ENCODE measurements at places on chromosomes 1 and 21. TPM values are rescaled to one million over a fixed set of nuclear protein-coding genes. Genes with fewer than 3 reads are reported as not detected.
A peak's percentile ranks its signal among the peaks of the same experiment; 100 is the strongest.

CALML6 gene
- 12.5 TPM for polyA plus RNA-seq

GJA8 gene
- polyA plus RNA-seq, result not detected

SLAMF9 gene
- not detected for polyA plus RNA-seq

VASH2 gene
- polyA plus RNA-seq, result 26.3 TPM

MCOLN2 gene
- polyA plus RNA-seq, result 3.6 TPM

MYBPHL gene
- polyA plus RNA-seq, result 0.24 TPM

KCNE1 gene
- polyA plus RNA-seq, result 2.2 TPM

CZIB gene
- polyA plus RNA-seq, result 105 TPM

DNA sequence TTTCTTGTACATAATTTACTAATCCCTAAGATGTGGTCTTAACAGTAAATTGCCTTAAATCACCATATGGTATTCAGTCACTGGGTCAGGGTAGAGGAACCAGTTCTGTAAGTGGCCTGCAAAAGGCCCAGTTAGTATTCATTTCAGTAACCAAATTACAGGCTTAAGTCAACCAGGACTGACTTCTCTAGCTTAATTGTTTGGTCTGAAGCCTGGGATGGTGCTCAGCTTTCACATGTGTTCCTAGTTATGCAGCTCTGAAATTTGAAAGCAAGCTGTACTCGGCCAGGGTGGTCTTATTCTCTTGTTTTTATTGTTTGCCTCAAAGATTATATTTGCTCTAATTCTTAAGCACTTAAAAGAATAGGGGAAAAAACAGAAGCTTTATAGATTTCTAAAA lies 144.6 kb downstream of the MAGI3 start:
- no peak for DNase-seq

- no peak for DNase-seq
Measured at GRCh38 chr1:196407358-196408051, 200.7 kb downstream of the KCNT2 start.

DNA sequence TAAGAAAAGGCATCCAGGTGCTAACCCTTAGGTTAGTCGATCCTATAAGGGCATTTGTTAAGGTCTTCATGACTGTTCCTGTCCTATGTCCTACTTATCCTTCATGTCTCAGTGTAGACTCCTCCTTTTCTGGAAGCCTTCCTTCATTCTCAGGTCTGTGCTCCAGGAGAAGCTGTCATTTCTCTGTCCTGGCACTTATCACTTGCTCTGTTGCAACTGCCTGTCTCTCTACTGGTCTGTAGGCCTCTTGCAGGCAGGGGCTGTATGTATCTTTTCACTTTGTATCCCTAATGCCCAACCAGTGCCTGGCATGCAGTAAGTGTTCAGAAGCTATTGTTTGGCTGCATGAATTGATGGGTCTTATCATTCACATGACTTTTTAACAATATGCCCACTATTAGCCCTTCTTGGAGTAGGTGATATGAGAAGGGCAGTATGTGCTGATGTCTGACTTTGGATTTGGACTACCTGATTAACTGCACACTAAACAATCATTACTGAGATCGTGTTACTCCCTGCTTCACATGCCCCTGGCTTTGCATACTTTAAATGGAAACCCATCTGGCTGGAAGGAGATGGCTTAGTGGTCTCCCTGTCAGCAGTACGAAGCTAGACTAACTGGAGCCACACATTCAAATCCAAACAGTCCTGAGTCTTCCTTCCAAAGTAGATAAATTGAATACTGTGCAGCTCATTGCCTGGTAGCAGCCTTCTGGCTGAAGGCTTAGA lies 88.8 kb downstream of the RGL1 start:
- DNase-seq, result no peak

DNA sequence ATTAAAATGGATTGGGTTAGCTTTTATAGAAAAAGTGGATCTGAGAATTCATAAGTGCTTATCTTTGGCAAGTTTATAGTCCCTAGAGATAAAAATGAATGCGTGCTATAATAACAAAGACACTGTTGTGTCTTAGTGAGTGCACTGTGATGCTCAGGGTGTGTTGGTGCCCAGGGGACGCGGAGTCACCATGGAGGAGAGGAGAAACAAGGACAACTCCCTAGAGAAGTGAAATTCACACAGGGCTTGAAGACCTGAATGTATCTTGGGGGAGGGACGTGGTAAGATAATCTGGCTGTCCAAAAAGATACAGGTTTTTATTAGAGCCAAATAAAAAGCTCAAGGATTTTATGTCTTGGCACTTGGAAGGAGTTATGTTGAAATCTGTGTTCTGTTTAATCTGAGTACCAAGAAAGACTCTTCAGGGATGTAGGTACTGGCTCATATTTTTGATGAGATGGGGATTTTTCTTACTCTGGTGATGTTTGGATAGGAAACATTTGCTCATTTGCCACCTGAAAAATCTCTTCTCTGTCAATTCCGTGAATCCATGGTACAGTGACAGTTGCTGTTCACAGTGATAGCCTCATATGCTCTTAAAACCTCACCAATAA lies 9.6 kb downstream of the SMYD2 start:
- DNase-seq, result no peak

GRCh38 chr1:97209381-97209957 lies 487.9 kb downstream of the PTBP2 start:
- no peak for DNase-seq

GRCh38 chr1:208207388-208208131 lies 36.6 kb downstream of the PLXNA2 start:
- no peak for DNase-seq

- no peak for DNase-seq
Measured at GRCh38 chr1:197224160-197224559, 43.9 kb upstream of the CRB1 start.

DNA sequence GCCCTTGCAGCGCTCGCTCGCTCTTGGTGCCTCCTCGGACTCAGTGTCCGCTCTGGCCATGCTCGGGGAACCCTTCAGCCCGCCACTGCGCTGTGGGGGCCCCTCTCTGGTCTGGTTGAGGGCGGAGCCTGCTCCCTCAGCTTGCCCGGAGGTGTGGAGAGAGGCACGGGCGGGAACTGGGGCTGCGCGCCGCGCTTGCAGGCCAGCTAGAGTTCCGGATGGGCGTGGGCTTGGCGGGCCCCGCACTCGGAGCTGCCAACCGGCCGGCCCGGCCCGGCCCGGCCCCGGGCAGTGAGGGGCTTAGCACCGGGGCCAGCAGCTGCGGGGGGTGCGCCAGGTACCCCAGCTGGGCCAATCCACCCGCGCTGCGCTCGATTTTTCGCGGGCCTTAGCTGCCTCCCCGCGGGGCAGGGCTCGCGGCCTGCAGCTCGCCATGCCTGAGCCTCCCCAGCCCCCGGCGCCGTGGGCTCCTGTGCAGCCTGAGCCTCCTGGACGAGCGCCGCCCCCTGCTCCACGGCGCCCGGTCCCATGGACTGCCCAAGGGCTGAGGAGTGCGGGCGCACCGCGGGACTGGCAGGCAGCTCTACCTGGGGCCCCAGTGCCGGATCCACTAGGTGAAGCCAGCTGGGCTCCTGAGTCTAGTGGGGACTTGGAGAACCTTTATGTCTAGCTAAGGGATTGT lies 217.0 kb upstream of the PKN2 start:
- DNase-seq, result no peak

DNA sequence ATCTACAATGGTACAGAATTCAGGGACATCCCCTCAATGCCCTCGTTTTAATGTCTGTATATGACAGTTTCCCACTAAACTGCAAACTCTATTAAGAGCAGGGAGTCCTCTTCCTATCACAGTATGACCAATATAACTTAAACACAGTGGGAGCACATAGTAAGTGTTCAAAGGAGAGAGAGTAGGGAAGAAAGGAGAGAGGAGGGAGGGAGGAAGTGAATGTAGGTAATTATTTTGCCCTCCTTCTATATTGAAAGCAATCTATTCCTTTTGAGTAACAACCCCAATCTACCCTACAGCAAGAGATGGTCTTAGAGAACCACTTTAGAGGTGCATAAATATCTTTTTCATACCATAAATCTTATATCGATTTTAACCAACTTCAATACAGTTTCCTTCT lies 121.4 kb downstream of the MRPL39 start:
- no peak for DNase-seq

- no peak for DNase-seq
Measured at GRCh38 chr21:38807986-38808385, 2.3 kb downstream of the ETS2 start.

- DNase-seq, result peak; percentile 28
Measured at GRCh38 chr1:235649368-235650163, at the start of gene GNG4. Gene GNG4 (minus strand): TSS chr1:235649784. CDS start chr1:235583838, 65,946 bp downstream.

GRCh38 chr1:919271-919872 lies 4.4 kb upstream of the SAMD11 start:
- DNase-seq, result no peak

GRCh38 chr1:108983114-108983513 lies 19.8 kb upstream of the CLCC1 start:
- DNase-seq, result no peak

DNA sequence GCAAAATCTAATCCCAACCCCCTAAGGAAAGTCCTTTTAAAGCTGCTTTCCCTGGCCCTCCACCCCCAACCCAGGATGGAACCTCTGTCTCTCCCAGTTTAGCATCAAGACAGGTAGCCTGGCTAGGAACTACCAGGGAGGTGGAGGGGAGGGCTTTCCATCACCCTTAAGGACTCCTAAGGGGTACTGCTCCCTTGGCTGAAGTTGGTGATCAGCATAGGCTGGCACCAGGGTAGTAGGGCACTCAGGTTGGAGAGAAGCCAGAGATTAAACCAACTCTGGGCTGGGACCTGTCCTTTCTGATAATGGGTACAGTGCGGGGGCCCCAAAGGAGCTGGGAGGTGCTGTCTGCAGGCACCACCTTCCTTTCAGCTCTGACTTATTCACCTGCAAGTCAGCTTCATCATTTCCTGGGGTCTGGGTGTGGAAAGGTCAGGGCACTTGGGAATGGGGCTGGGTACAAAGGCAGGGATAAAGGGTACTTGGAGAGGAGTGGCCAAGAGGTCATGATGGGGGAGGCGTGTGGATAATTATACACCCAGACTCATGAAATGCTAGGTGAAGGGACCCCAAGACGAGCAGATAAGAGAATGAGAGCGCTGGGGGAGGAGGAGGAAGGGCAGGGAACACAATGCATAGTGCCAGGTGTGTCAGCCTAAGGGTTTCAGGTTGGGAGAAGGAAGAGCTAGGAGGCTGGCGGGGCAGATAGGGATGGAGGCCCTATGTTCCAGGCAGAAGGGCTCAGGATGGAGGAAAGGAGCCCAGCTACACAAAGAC lies 1.2 kb downstream of the ARHGEF2 start:
- DNase-seq, result no peak

DNA sequence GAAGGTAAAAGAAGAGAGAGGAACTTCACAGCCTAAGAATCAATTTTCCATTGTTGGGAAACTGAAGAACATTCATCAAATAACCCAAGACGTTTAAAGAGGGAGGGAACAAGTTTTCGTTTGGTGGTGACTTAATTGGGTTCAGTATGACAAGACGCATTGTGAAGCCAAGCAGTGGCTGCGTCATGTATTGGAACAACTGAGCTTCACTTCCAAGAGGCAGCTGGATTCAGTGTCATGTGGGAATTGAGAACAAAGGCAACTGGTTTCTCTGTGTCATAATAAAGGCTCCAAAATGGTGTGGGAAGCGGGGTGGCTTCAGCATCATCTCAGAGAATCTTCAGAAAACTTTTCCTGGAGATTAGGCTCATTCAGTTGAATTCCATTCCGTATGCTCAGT lies 29.8 kb upstream of the RC3H1 start:
- no peak for DNase-seq

GRCh38 chr1:213492161-213493041 lies 441.4 kb downstream of the RPS6KC1 start:
- no peak for DNase-seq

DNA sequence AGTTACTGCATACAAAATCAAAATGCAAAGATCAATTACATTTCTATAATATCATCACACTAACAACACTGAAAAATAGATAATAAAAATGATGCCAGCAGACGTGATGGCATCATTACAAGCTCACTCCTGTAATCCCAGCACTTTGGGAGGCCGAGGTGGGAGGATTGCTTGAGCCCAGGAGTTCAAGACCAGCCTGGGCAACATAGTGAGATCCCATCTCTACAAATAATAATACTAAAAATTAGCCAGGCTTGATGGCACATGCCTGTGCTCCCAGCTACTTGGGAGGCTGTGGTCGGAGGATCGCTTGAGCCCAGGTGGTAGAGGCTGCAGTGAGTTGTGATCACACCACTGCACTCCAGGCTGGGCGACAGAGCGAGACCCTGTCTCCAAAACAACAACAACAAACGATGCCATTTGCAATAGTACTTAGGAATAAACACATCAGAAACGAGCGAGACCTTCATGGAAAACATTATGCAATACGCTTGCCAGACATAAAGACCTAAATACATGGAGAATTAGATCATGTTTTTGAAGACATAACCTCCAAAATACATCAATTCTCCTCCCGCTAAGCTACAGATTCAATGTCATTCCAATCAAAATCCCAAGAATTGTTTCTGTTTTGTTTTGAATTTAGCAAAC lies 86.6 kb upstream of the ERRFI1 start:
- no peak for DNase-seq

All from right lung (tissue), 10 donors.